ENCODE measurements at places on chromosomes 16 and 17. TPM values are rescaled to one million over a fixed set of nuclear protein-coding genes. Genes with fewer than 3 reads are reported as not detected.

Gene ARL17A
- polyA plus RNA-seq, result 6.1 TPM

Gene GAN
- 2.5 TPM for polyA plus RNA-seq

Gene KCNH6
- polyA plus RNA-seq, result not detected

Gene CCL1
- not detected for polyA plus RNA-seq

Gene NACA2
- not detected for polyA plus RNA-seq

Gene SLC5A11
- not detected for polyA plus RNA-seq

Gene DNAJA2
- polyA plus RNA-seq, result 37.7 TPM

Gene CLEC10A
- 17.6 TPM for polyA plus RNA-seq

Gene PDE6G
- polyA plus RNA-seq, result 2.3 TPM

Gene MT1G
- 601 TPM for polyA plus RNA-seq

Gene TSPOAP1
- 7.2 TPM for polyA plus RNA-seq

Gene TACO1
- polyA plus RNA-seq, result 50.9 TPM

Gene NOXO1
- 13.8 TPM for polyA plus RNA-seq

Gene FAM171A2
- not detected for polyA plus RNA-seq

Gene ZNF385C
- 0.42 TPM for polyA plus RNA-seq

Gene C1QL1
- 1.4 TPM for polyA plus RNA-seq

Gene KRT9
- not detected for polyA plus RNA-seq

Gene CETP
- 1.2 TPM for polyA plus RNA-seq

Gene DDX19B
- 23.4 TPM for polyA plus RNA-seq

Gene MYCBPAP
- 2.1 TPM for polyA plus RNA-seq

Gene CCDC78
- polyA plus RNA-seq, result not detected

Gene CLEC18B
- polyA plus RNA-seq, result 0.83 TPM

Gene GFAP
- not detected for polyA plus RNA-seq

Gene RSAD1
- polyA plus RNA-seq, result 22.4 TPM

Gene TBX2
- polyA plus RNA-seq, result 2.3 TPM

Gene KRT20
- polyA plus RNA-seq, result 2,181 TPM

Gene SRCIN1
- polyA plus RNA-seq, result not detected

Gene RPRML
- polyA plus RNA-seq, result not detected

Data from sigmoid colon (tissue), 7 donors.